Activated CD4-positive, alpha-beta T cell treated with anti-CD3 and anti-CD28 coated beads, Interleukin-2, amount 50 U/mL, for 1 hour (primary cell): ENCODE measurements at places on chromosomes 1 and 21.

- no peak for DNase-seq
These were observed 117.5 kb upstream of the GRIK3 start for GRCh38 chr1:37151789-37152188.

DNA sequence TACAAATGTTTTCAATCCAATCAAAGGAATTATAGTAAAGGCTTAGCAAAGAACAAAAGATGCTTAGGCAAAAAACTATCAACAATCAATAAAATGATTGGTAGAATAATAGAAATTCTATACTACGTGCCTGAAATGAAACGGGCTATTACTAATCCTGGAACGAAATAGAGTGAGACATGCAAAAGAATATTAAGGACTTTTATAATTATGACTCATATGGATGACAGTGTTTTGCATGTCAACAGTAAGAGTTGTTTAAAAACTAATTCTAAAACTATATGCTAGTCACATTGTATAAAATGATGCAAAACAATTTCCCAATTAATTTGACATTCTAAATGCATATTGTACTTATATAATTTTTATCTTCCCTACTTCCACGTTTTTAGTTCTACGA lies 35.6 kb downstream of the LRRIQ3 start:
- DNase-seq = no peak

DNA sequence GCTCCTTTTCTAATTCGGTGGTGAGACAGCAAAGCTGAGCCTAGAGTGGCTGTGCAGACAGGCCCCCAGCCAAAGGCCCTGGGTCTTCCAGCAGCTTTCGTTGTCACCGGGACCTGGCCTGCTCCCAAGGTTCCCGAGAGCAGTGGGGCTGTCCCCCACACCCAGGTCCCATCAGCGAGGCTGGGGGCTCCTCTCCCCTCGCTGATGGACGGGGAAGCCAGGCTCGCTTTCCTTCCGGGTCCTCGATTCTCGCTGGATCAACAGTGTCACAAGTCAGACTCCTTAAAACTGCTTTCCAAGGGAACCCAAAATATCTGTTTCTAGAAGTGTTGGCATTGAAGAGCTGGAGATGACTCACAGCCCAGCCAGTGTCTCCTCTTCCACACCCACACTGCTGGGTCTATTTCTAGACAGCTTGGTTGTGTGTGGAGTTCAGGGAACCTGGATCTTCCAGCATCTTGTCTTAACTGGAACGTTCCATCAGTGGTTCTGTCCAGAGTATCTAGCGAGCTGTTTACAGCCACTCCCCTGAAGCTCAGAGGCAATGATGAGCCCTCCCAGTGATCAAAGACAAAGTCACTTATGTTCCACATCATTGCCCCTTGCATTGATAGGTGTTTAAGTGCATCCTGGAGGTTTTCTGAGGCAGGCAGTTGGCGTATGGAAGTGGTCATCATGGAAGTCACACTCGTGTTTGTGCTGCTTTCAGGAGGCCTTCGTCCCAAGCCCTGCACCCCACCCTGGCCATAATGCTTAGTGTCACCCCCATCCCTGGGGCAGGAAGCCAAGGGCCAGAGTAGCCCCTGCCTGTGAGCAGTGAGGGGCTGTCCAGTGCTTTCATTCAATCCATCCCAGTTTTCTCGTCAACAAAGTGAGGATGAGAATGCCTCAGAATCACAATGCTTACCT lies 35.2 kb downstream of the RRP1 start:
- no peak for DNase-seq

DNA sequence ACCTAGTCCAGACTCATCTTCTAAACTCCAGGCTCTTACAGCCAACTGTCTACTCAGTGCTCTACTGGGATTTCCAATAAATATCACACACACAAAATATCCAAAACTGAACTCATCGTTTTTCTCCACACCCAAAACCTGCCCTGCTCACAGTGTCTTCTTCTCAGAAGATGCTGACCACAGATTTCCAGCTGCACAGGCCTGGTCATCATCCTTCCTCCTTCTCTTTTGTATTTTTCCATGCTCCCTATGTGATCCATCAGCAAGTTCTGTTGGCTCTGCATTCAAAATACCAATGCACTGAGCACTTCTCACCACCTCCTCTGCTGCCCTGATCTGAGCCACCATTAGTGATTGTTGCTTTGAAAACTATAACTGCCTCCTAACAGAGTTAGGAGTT lies 159.5 kb upstream of the KAZN start:
- DNase-seq = no peak

DNA sequence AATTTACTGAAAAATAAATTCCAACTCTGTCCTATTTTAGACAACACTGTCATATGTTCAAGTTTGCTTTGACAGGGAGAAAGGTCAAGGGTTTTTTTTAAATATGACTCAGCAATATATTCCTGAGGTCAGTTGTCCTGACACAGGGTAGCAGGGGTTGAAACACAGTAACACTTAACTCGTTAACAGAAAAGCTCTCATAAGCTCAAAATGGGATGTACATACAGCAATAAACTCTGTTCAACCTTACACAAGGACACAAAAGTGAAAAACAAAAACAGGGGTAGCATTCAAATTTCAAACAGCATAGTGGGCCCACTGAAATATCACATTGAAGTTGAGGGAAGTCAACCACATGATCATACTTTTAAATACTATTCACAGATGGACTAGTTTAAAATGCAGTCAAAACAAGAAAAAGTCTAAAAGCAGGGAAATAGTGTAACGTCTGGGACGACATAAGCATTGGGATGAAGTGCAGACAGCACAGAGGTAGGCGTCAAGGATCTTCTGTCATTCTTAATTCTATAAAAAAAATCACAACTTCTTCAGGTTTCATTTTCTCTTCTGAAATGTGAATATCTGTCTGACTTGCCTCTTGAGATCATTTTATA lies 89.9 kb downstream of the SLC44A5 start:
- no peak for DNase-seq
